Foreskin keratinocyte (primary cell): ENCODE measurements at places on chromosomes 7 and 10. TPM values are rescaled to one million over a fixed set of nuclear protein-coding genes. Genes with fewer than 3 reads are reported as not detected.

DNA sequence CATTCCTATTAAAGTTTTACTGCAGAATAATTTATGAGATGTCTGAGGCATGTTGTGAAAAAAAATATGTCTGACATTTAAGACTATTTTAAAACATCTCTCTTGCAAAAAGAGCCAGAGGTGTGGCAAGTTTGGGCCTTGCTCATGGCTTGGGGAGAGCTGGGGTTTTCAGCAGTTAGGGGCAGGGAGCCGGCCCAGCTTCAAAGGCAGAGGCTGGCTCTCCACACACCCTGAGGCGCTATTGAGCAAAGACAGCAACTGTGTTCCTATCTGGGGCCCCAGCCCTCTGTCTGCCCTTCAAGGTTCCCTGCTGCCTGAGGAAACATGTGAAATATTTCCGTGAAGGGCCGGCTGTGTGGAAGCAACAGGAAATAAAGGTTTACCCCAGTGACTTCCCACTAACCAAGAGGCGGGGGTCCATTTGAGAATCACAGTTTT is 94.0 kb downstream of the SORBS1 start:
- peak; percentile 14 for DNase-seq

- no peak for DNase-seq
Measured at GRCh38 chr7:69436946-69437345, 161.3 kb upstream of the AUTS2 start.

DNA sequence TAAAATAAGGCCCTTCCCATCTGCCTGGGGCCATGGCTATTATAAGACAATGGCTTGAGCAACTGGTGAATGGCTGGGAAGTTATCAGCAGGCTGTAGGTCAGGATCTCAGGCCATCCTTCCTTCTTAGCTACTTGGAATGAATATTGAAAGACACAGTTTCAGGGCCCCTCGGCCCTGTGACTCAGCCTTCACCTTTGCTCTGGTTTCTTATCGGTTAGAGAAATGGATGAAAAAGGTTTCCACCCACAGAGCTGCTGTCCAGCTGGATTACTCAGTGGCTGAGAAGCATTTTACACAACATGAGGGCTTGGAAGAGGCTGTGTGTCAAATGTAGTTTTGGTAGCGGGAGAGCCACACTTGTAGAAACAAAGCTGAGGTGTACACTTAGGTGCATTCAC is 9.4 kb downstream of the ACSL5 start:
- no peak for DNase-seq

DNA sequence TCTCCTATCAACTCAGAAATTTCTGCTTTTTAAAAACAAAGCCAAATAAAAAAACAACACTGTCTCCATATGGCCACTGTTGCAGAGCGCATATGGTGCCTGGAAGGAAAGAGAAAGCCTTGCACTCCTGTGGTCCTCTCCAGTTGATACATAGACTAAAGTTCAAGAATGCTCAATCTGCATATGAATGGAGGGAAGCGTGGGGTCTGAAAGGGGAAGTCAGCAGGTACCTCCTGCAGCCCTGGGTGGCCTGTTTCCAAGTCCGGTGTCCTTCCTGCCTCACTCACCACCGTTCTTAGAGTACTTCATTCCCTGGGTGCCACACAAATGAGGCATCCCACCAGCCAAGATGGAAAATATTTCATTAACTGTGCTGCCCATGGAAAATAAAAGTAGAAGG is 138.3 kb upstream of the PALS2 start:
- no peak for DNase-seq

ZRANB1 gene
- 11.5 and 12.5 TPM in 2 replicates for total RNA-seq

- DNase-seq = no peak
Measured at GRCh38 chr7:90244565-90244908, 437 bp upstream of the CFAP69 start.

DNA sequence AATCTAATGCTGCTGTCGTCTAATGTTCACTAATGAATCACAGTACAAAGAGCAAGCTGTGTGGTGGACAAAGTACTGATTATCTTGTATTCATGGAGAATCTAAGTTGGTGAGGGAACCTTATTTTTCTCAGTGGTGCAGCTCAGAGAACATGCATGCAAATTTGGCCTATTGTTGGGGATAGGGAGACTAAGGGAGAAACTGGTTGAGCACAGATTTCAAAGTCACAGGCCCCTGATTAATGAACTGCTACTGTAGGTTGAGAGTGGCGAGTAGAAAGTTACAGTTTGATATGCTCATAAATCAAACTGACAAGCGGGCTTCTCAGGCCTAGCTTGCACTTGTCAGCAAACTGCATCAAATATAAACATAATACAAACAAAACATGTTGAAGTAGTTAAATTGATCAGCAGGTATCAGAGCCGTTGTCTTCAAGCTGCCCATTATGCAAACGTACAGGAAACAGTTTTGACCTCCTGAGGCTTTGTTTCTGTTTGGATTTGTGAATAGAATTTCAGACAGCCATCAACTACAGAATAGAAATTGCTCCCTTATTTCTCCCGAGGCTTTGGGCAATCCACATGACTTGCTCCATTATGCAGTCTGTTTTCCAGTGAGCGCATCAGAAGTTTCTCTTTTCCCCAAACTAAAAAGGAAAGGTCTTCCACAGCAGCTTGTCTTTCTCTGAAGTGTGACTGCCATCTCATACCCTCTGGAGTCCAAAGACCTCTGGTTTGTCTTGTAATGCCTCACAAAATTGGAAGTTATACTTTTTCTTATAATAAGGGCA is 215.8 kb downstream of the FOXP2 start:
- no peak for DNase-seq
